ENCODE measurements at places on chromosomes 5 and 9. TPM values are rescaled to one million over a fixed set of nuclear protein-coding genes. Genes with fewer than 3 reads are reported as not detected.
A peak's percentile ranks its signal among the peaks of the same experiment; 100 is the strongest.

Gene PHYHD1
- total RNA-seq, result 13.1 TPM

Gene TSSK1B
- total RNA-seq, result 1.4 TPM

Gene CLPTM1L
- 108 TPM for total RNA-seq

Gene THOC3
- total RNA-seq, result 19.0 TPM

Gene SHOC1
- 0.09 TPM for total RNA-seq

Gene SUSD3
- total RNA-seq, result 0.09 TPM

Gene SPAG8
- total RNA-seq, result 3.3 TPM

Gene CARTPT
- total RNA-seq, result not detected

DNA sequence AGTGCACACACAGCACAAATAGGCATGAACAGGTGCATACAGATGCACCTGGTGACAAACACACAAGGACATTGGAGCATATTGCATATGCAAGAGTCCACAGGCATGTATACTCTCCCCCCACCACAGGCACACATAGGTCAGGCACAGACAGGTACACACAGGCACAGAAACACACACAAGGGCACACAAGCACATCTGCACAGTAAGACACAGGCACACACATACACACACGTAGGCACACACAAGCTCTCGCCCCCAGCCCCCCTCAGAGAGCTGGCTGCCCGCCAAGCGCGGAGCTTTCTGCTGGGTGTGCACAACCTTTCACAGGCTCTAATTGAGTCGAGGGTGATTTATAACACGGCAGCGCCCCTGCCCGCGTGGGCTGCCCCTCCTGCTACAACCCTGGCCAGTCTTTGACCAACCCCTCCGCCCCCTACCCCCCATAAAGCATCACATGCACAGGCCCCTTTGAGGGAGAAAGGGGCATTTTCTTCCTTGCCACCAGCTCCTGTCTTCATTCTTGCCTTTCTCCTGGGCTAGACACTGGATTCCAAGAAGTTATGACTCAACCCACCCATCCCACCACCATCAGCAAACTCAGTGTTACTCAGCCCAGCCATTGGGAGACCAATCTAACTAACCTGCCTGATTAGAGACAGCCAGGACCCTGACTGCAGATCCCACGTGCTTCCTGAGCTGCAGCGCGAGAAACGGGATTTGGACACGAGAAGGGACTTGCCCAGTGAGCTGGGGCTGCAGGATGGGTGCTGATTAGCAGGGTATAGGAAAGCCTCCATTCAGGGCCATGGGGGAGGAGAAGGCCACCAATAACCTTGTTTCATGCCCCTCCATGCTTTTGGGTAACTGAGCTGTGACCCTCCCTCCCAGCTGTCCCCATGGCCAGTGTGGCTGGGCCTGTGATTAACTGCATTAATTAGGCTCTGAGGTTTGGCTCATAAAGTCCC lies 42.8 kb upstream of the PSD2 start:
- peak; percentile 46 for DNase-seq

DNA sequence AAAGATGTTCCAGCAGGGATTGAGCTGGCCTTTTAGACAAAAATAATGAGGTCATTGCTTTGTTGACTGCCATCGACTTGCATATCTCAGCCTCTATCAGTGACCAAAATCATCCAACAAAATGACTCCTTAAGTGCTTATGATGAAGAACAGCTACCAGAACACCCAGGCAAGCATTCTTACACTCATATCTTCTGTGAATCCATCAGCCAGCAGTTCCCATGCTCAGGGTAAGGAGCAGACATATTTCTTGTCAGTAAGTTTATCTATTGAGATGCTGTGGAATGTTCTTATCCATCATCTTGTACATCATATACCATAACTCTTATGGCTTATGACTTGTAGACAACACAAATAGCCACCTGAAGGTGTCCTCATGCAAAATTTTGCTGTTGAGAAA lies 20.2 kb upstream of the SPDL1 start:
- peak; percentile 30 for DNase-seq

GRCh38 chr9:115018547-115019435 lies 88.4 kb upstream of the TNFSF8 start:
- DNase-seq, result peak; percentile 96

DNA sequence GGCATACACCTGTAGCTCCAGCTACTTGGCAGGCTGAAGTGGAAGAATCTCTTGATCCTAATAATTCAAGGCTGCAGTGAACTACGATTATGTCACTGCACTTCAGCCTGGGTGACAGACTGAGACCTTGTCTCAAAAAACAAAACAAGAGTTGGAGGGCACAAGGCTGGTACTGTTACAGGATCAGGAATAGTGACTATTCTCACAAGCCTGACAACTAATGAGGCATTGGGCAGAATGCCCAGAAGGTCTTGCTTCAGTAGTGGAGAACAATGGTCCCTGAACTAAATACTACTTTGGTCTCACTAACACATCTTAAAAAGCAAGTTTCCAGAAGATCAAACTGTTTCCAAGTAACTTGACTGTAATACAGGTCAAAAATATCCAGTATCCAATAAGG lies 182.9 kb upstream of the RFX3 start:
- peak; percentile 71 for DNase-seq

DNA sequence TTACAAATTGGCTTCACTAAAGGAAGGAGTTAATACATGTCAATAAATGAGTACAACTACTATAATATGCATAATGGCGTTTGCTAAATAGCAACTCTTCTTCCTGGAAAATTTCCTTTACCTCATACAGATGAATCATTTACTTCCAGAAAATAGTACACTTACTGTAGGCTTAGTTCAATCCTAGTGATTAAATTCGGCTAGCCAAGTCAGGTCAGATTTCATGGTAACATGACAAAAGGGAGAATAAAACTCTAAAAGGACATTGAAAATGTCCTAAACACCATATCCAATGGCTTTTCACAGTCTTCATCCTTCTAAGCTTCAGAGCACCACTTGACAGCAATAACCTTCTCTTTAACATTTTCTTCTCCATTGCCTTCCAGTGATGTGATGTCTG lies 42.1 kb upstream of the ZFAND5 start:
- DNase-seq, result no peak

- DNase-seq, result no peak
These were observed 262.5 kb upstream of the TAS2R1 start for GRCh38 chr5:9892696-9893095.

GRCh38 chr9:92140754-92141143 lies 25.5 kb upstream of the SPTLC1 start:
- no peak for DNase-seq

DNA sequence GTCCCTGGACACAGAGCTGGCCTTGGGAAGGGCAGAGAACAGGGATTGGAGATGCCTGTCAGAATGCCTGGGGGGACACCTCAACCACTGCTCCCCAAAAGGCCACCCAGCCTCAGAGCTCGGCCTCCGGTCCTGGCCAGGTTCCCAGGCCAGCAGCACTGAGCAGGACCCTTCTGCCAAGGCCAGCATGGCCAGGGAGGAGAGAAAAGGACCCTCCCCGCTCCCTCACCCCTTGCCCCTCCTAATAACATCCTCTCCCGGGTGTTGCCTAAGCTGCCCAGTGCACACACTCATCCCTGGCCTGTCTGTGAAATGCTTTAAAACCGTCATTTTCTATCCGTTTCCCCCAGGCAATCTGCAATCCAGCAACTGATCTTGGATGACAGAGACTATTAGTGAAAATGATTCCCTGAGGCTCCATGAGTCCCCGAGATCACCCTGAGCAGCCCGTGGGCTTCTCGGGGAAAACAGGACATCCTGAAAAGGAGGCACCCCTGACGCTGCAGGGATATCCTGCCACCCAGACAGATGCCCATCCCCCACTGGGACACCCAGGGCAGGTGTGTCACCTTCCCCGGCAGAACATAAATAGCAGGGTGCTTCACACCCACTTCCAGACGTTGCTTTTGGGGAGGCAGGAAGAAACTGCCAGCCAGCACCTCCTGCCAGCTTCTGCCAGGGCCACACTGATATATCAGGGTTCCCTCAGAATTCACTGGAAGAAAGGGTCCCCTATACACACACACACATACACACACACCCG lies 75.3 kb downstream of the ADAMTS2 start:
- no peak for DNase-seq

DNA sequence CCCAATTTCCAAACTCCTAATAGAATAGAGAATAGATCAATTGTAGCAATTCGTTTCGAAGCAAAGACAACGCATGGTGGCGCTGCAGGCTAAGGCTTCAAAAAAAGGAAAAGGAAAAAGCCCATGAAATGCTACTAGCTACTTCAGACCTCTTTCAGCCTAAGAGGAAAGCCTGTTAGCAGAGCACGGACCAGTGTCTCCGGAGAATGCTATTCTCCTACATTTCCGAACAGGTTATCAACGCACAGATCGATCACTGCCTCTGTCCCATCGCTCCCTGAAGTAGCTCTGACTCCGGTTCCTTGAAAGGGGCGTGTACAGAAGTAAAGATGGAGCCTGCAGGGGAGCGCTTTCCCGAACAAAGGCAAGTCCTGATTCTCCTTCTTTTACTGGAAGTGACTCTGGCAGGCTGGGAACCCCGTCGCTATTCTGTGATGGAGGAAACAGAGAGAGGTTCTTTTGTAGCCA lies at the start of gene PCDHB15:
TSS of gene PCDHB15 (plus strand) at position 146 of the 468 bp plus-strand sequence. CDS start at position 330, 184 bp downstream.
- no peak for DNase-seq
